ENCODE measurements at places on chromosomes 5 and 9.

- DNase-seq: no peak
Observed at GRCh38 chr5:33964132-33964700, 20.3 kb downstream of the SLC45A2 start.

- DNase-seq: no peak
Observed at GRCh38 chr9:21381448-21382339, 3.5 kb downstream of the IFNA2 start.

- DNase-seq: no peak
Observed at GRCh38 chr9:136083558-136084062, 11.5 kb downstream of the NACC2 start.

GRCh38 chr5:11319836-11320580, 559.0 kb upstream of the DAP start:
- no peak for DNase-seq

GRCh38 chr5:4547547-4547946, 592.6 kb upstream of the ADAMTS16 start:
- DNase-seq: no peak

DNA sequence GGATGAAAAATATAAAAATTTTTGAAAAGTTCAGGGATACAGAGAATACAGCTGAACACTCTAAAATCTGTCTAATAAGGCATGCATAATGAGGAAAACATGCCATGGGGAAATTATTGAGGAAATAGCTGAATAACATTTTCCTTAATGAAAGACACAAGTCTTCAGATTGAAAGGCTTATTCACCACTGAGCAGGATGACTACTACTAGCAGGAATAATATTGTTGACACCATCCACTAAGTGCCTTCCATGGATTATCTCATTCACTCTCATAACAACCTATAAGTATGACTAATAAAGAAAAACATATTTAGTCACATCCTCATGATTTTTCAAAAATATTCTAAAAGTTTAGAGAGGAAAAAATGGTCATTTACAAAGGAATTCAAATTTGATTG, 96.7 kb upstream of the FER start:
- no peak for DNase-seq

- DNase-seq: no peak
Observed at GRCh38 chr5:177307544-177308363, 3.9 kb downstream of the MXD3 start.

DNA sequence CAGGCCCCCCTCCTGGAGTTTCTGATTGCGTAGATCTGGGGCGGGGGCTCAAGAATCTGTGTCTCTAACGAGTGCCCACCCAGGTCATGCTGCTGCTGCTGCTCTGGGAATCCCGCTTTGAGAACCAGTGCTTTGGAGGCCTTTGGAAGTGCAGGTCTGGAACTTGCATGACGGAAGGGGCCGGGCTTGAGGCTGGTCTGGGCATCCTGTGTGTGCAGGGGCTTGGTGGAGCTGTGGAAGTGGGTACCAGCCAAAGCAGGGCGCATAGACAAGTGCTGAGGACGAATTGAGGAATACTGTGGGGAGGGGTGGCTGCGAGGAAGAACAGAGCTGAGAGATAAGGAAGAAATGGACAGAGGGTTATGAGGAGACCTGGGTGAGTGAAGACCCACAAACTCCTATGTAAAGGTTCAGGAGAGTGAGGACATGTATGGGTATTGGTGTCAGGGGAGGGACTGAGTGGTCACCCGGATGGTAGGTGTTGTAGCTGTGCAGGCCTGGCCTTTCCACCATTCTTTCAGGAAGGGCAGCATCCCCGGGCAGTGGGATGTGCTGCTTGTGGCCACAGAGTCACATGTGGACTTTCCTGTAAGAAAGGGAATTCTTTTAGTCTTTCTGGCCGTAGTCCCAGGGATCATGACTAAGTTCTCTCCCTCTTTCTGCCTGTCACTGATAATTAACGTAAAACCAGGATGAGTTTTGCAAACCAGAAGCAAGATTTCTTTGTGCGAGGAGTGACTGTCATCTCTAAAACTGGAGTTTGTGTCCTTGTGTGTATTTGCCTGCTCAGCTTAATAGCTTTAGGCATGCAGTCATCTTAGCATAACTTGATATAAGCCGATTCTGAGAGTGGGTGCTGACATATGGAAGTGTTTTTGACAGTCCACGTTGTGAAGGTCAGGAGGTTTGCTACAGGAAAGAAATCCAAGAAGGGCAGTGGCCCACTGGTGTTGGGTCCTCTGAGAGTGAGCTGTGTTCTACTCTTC, 43.3 kb upstream of the TJP2 start:
- DNase-seq: no peak

- DNase-seq: no peak
Observed at GRCh38 chr9:87599901-87600610, 102.4 kb downstream of the DAPK1 start.

GRCh38 chr9:75039801-75040200, 11.7 kb upstream of the CARNMT1 start:
- DNase-seq: no peak

DNA sequence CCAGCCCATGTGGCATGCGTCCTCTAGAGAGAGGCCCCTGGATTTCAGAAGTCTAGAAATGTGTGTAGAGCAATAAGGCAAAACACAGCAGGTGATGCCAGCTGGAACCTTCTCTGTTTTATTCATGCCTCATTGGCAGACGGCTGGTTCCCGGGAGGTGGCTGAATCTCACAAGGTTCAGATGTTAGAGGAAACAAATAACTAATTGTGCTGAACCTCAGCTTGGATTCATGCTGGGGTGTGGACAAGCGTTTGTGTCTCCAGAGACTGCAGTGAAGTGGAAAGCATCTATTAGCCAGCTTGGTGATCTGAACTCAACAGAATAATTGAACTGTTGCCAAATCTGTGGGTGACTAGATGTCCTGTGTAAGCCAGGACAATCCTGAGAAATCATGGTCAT, 131.1 kb upstream of the NR4A3 start:
- no peak for DNase-seq

- DNase-seq: no peak
Observed at GRCh38 chr9:28073270-28073669, 500.0 kb upstream of the C9orf72 start.

- no peak for DNase-seq
Observed at GRCh38 chr5:134575316-134575715, 49.8 kb downstream of the JADE2 start.

DNA sequence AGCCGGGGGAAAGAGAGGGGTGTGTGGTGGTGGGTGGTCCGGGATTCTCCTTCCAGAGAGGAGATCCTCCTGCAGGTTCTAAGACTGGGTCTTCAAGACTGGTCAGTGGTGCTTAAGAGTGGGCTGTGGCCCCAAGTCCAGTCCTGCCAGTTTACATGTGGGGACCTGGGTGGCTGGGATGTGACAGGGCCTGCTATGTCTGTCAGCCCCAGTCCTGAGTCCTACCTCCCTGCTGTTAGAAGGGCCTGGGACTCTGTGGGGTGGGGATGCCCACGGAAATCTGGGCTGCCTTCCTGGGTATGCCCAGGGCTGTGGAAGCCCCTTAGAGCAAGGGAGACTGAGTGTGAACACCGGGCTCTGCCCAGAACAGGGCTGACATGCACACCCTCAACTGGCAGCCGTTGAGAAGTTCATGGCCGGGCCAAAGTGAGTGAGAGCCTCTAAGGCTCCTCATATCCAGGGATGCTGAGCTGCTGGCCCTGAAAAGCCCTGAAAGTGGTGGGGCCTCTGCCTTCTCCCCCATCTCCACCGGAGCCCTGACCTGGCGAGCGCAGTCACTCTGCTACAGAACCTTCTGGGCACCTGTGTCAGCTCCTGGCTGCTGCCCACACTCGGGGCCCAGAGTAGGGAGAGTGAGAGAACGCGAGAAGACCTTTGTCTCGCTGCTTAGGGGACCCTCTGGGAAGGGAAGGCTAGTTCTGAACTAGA, 1.7 kb downstream of the PHF2 start:
- peak; percentile 13 for DNase-seq

- no peak for DNase-seq
Observed at GRCh38 chr9:131868766-131869165, 128.9 kb upstream of the RAPGEF1 start.

GRCh38 chr5:1414311-1415058, 30.8 kb downstream of the SLC6A3 start:
- no peak for DNase-seq

GRCh38 chr5:38913714-38914113, 67.9 kb downstream of the OSMR start:
- no peak for DNase-seq

- no peak for DNase-seq
Observed at GRCh38 chr5:86320266-86320665, 297.5 kb upstream of the COX7C start.

- DNase-seq: no peak
Observed at GRCh38 chr9:116193636-116194035, 40.0 kb downstream of the PAPPA start.

GRCh38 chr9:4515958-4516375, 25.7 kb downstream of the SLC1A1 start:
- no peak for DNase-seq

DNA sequence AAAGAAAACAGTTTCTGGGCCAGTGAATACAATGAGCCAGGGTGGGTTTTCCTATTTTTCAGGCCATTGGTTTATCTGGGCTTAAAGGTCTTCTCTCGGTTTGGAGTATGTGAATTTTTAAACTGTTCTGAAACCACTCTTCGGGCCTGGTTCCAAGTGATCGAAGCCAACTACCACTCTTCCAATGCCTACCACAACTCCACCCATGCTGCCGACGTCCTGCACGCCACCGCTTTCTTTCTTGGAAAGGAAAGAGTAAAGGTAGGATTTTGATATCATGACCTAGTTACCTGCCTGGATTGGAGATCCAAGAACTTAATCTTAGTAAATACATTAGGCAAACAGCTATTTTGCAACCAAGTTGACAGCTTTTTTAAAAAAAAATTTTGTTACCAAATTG, 79.1 kb downstream of the WDR41 start:
- DNase-seq: no peak

DNA sequence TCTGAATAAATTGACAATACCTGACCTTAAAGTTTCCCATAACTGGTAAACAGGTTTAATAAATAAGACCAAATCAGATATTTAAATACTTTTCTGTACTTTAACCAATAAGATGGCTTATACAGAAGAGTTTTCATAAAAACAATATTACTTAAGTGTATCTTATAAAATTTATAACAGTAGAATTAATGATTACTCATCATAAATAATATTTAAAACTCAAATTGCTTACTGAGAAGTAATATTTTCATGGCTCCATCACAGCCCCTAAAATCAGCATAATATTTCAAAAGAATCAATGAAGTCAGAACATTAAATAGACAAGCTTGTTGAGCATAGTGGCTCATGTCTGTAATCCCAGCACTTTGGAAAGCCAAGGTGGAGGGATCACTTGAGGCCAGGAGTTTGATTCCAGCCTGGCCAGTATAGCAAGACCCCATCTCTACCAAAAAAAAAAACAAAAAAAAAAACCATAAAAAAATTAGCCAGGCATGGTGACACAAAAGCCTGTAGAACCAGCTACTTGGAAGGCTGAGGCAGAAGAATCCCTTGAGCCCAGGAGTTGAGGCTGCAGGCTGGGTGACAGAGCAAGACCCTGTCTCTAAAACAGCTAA, 23.5 kb downstream of the HOMER1 start:
- no peak for DNase-seq
